Activated CD8-positive, alpha-beta memory T cell treated with anti-CD3 and anti-CD28 coated beads, Interleukin-2, amount 50 U/mL, for 48 hours (primary cell): ENCODE measurements at places on chromosomes 12 and 14.

DNA sequence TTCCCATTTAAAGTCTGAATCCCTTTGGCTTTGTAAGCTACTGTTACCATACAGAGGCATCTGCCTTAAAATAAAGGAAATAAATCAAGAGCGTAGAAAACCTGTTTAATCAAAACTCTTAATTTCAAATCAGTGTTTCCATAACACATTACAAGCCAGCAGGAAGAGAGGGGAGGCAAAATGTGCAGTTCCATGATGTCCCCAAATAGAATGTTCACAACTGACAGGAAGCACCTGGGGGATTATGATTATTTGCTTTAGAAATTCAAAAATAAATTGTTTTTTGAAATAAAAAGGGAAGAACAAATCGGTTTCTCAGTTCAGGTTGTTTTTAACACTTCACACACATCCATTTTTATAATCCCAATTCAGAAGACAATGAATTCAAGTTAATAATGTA, 21.4 kb downstream of the SOCS2 start:
- no peak for DNase-seq

DNA sequence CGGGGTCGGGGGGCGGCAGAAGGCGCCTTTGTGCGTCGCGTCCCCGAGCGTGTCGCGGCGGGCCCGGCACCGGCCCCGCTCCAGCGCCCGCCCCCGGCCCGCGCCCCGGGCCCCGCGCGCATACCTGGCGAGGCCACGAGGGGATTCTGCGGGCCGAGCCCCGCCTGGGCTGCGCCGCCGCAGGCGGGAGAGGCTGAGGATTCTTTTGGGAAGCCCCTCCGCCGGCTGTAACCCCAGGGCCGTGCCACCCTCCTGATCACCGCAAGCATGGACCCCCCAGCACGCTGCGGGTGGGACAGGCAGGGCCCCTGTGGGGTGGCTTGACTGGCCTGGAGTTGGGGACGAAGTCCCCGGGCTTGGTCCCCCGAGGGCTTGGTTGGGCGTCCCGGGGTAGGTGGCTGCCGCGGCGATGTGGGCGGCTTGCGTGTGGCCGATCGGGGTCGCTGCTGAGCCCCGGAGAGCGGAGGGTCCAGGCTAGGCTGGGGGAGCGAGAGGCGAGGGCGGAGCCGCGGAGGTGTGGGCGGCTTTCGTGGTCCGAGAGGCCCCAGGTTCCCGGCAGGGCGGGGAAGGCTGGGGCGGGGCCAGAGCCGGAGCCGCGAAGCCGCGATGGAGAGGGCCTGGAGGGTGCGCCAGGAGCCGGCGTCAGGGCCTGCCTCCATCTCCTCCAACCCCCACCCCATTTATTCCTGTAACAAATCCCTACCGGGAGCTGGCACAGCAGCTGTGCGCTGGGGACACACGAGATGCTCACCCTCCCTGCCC, 28.4 kb upstream of the GPR132 start:
- DNase-seq = peak; percentile 90

- DNase-seq = no peak
Measured at GRCh38 chr12:50599366-50600095, 94.7 kb downstream of the DIP2B start.

DNA sequence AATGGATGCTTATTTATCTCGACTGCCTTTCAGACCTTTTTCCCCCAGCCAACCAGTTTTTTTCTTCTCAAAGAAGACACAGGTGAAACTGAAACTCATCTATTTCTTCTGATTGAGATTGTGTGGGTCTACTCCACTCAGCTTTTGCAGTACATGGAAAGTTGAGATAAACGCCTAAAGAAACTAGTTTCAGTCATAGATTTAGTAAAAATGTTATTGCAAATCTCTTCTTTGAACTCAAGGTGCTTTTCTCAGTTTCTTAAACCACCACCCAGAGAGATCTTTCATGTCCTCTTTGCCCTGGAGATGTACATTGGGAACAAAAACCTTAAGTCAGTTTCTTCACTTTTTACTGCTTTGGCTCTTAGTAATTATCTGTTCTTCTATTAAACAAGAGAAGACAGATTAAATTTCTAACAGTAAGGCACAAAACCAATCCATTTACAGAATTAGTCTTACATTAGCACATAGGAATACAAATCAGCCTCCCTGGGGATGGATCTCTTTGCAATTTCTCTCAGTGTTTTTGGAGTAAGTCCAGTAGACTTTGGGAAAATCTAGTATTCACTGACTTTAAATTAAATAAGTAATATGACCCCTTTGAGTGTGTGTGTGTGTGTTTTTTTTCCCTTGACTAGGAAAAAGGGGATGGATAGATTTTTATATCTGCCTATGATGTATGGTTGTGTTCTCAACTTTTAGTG, 11.6 kb downstream of the FBXW8 start:
- no peak for DNase-seq

GRCh38 chr12:68823696-68824095, 15.7 kb downstream of the MDM2 start:
- DNase-seq = no peak

DNA sequence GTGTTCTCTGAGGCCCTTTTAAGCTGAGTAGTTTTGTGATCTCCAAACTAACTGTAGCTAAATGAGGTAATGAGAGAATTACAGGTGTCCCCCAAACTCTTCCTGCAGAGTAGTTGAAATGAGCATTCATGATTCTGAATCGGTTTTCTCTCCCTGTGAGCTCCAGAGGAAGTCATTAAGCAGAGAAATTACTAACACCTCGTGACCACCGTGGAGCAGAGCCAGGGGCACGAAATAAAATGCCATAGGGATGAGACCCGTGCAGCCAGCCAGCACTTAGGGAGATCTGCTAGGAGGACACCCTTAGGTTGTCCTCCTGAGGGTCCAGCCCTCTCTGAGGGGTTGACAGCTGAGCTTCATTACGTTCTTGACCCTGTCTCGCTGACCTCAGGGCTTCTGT, 79.5 kb downstream of the SLC25A47 start:
- no peak for DNase-seq

GRCh38 chr12:56071648-56072047, 8.3 kb upstream of the ERBB3 start:
- no peak for DNase-seq

GRCh38 chr12:31659087-31659942, at the start of gene ETFBKMT:
Gene ETFBKMT (plus strand): TSS chr12:31659688. CDS start chr12:31661954, 2,266 bp downstream.
- DNase-seq = peak; percentile 92

GRCh38 chr12:30447061-30447750, 248.5 kb downstream of the IPO8 start:
- no peak for DNase-seq

DNA sequence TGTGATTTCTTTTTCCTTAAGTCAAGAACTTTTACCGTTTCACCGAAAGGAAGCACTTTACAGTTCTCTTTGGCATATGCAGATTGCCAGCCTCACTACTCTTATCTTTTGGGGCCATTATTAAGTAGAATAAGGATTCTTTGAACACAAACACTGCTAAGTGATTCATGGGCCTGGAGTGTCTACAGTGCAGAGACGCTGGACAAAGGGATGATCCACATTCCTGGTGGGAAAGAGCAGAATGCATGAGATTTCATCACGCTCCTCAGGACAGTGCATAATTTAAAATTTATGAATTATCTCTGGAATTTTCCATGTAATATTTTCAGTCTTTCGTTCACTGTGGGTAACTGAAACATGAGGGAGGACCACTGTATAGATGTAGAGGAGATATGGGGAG, 90.2 kb downstream of the TTLL5 start:
- DNase-seq = no peak

DNA sequence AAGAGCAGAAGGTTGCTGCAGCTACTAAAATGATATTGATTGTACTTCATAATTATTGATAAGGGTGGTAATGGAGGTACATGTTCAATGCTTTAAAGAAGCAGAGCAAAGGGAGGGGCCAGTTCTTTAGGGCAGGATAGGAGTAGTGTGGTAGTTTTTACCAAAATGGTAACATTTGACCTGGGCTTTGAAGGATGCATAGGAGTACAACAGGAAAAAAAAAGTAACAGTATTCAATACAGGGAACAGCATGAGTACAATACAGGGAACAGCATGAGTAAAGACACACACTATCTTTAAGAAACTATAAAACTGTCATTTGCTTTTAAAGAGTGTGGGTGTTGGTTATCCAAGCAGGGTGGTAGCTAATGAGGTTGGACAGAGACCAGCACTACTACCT, 215.0 kb upstream of the CRY1 start:
- DNase-seq = no peak

GRCh38 chr14:61130512-61131260, 149.6 kb downstream of the SLC38A6 start:
- DNase-seq = no peak

DNA sequence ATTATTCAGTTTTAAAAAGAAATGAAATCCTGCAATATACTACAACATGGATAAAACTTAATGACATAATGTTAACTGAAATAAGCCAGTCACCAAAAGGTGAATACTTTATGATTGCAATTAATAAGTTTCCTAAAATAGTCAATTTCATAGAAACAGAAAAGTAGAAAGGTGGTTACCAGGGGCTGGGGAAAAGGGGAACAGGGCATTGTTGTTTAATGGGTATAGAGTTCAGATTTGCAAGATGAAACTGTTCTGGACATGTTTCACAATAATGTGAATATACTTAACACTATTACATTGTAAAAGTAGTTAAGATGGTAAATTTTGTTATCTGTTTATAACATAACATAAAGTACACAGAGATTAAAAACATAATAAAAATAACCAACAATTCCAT, 550.9 kb downstream of the CCER1 start:
- DNase-seq = no peak

DNA sequence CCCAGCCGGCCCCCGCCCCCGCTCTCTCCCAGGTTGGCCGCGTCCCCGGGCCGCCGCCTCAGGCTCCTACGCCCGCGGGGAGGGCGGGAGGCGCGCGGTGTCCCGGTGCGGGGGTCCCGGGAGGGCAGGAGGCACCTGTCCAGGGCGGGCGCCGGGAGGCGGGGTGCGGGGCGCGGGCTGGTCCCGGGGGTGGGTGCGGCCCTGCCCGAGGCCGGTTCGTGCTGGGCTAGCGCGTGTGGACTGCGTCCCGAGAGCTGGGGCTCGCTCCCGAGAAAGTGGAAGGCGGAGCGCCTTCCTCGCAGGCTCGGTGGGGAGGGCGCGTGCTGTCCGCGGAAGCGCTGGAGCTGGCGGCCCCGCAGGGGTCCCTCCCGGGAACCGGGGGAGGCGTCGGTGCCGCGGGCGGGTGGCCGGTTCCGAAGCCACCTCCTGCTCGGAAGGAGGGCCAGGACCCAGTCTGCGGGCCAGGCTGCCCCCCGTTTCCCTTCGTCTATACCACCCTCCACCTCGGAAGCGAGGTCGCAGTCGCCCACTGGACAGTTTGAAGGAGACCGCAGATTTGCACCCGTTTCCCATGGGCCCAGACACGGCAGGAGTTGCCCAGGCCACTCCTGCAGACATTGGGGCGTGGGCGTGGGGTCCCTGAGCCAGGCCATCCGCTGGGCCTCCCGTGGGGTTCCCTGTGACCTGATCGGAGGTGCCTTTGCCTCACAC, 636 bp downstream of the ZFYVE21 start:
- no peak for DNase-seq

GRCh38 chr12:21546716-21547115, 20.6 kb downstream of the SPX start:
- no peak for DNase-seq

DNA sequence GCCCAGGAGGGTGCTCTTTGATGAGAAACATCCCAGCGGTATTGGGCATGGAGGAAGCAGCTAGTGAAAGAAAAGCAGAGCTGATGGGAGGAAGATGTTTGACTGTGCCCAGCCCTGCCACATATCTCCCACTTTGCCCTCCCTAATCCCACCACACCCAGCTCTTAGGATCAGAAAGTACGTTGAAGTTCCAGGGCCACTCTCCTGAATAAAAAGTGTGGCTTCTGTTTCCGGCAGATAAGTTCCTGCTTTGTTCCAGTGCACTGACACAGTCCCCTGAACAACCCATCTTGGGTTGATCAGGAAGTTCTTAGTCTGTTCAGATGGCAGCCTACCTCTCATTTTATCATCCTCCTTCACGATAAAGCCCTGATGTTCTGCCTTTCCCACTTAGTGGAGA, 16.5 kb downstream of the TPCN1 start:
- DNase-seq = no peak

- DNase-seq = no peak
Measured at GRCh38 chr12:29616664-29617406, 119.3 kb upstream of the OVCH1 start.
